Esophagus squamous epithelium (tissue), 5 donors: ENCODE measurements at places on chromosomes 5 and 9.

DNA sequence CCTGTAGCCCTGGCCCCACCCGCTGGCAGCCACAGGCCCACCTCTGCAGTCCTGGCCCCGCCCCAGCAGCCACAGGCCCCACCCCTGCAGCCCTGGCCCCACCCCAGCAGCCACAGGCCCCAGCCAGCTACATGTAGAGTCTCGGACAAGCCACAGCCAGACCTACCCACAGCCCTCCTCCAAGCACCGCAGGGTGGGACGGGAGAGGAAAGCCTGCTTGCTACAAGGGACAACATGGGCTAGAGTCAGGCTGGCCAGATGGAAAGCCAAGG, 49.5 kb upstream of the SARDH start:
- DNase-seq: no peak

- no peak for DNase-seq
These were observed 99.2 kb downstream of the MED27 start for GRCh38 chr9:131980267-131981016.

GRCh38 chr9:10235376-10235775, 377.4 kb downstream of the PTPRD start:
- DNase-seq: no peak

- no peak for DNase-seq
These were observed 37.8 kb downstream of the TLE4 start for GRCh38 chr9:79609468-79610018.

GRCh38 chr9:6715755-6716643, 41.8 kb upstream of the KDM4C start:
- DNase-seq: no peak

DNA sequence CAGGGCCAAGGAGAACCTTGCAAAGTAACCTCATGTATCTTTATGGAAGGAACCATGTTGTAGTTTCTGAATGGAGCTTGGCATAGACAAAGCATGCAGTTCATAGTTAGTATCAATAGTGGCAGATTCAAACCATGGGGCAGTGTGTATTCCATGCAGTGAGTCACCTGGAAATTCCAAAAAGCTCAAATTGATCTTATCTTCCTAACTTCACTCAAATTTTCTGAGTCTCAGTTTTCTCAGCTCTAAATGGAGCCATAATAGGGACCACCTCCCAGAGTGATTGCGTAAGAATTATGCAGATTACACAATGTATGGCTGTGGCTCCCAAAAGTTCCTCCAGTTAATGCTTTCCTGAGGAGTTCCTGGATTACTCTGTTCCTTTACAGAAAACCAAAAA, 549.9 kb upstream of the KLF4 start:
- no peak for DNase-seq

DNA sequence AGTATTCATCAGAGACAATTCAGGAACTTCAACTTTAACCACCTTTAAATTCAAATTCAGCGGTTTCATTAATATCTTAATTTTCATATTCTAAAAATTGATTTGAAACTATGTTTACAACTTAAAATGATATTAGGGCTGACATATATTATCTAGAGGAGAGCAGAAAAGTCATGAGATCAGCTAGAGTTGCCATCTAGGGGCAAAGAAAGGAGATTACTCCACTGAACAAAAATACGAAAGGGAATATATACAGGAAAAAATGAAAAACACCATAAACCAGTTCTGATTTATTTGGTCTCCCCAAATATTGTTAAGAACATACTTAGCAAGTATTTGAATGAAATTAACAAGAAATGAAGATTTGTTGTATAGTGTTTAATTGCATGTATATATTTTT, 946.3 kb downstream of the DTWD2 start:
- DNase-seq: no peak

GRCh38 chr5:88109818-88110217, 158.8 kb downstream of the TMEM161B start:
- DNase-seq: no peak

DNA sequence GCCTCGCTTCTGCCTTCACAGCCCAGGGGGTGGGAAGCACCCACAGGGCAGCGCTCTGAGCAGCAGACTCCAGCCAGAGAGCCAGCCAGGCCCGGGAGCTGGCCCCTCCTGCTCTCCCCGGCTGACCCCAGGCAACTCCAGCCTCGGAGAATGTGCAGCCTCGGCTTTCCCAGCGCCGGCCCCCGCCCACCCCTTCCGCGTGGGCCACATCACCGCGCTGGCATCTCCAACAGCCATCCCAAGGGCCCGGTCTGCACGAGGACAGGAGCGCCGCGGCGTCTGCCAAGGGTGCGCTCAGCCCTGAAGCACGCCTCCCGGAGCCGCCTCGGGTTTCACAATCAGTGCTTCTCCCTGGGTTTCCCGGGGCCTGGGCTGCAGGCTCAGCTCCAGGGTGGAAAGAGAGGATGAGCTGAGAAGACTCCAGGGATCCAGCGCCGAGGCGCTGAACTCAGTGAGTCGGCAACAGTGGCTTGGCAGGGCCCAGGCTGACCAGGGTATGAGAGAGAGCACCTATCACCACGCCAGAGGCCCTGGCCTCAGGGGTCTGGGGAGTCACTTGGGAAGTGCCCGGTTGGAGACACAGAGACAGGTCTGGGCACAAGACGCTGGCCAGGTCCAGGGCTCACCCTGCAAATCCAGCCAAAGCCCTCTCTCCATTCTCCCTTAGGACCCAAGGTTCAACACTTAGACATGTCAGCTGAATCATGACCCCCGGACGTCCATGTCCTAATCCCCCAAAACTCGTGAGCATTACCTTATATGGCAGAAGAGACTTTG, 79.6 kb downstream of the ADAMTS2 start:
- DNase-seq: no peak

DNA sequence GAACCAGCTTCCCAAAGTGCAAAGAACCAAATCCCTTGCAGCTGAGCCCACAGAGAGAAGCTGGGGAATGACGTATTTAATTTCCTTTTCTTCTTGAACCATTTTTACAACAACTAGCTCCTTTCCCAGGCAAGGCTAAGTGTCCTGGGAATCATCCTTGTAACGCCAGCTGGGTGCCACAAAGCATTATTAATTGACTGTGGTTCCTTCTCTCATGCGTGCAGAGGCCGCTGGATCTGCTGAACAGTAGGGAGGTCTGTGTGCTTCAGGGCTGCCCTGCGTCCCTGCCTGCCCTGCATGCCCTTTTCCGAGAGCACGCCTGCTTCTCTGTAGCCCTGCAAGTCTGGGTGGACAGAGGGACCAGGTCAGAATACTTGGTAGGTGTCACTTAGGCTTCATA, 124.1 kb upstream of the OTULINL start:
- DNase-seq: no peak

- DNase-seq: no peak
These were observed 533.0 kb downstream of the BNC2 start for GRCh38 chr9:16337322-16338029.

DNA sequence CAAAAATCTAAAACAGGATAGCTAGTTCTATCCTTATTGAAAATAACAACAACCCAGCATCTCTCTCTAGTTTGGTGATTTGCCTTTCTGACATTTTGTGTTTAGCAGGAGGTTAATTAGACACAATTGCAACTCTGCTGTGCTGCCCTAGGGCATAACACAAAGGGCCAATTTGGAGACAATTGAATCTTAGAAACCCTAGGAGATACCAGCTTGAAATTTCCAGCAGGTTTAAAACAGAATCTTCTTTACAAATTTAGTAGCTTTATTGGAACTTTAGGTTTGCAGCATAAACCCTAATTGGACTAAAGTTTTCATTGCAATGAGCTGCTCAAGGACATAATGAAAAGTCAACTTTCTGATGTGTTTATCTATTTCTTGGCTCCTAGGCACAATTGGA, 166.7 kb upstream of the FER start:
- no peak for DNase-seq

DNA sequence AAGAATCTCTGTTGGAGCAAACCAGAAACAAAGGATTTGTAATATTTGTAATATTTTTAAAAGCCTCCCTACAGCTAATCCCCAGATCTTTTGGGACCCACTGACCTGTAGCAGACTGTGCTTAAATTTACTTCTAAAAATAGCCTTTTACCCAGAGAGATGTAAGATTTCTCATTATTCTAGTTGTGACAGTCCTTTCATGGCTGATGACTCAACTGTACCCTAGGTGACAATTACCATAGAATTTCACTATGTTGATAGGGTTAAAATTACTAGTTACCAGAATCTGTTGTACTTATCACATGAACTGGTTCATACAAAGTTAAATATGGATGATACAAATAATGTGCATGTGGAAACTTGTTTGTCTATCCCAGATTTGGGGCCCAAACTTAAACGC, 543.9 kb upstream of the SEMA6A start:
- no peak for DNase-seq

DNA sequence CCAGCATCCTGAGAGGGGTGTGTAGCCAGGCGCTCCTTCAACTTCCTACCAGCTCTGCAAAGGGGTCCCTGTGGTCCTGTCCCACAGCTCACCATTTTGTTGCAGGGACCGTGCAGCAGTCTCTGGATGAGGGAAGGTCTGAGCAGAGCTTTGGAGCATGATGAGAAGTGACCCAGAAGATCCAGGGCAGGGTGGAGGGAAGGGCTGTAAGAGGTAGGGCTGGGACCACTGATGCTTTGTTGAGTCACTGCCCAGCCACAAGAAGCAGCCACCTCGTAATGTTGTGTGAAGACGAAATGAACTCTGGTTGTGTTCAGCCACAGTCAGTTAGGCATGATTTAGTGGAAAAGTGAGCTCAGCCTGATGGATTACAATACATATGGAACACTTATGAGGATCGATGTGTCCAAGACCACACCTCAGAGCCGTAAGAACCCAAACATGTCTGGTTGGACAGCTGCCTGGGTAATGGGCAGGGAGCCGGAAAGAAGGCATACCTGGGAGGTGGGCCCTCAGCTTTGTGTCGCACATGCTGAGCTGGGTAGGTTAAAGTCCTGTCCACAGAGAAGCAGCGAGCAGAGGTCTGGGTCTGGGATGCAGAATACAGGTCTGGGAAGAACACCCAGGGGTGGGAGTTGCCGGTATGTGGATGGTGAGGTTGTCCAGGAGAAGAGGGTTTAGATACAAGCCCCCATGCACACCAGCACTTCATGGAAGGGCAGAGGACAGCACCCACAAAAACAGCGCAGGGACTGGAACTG, 250.1 kb downstream of the GADD45G start:
- no peak for DNase-seq

DNA sequence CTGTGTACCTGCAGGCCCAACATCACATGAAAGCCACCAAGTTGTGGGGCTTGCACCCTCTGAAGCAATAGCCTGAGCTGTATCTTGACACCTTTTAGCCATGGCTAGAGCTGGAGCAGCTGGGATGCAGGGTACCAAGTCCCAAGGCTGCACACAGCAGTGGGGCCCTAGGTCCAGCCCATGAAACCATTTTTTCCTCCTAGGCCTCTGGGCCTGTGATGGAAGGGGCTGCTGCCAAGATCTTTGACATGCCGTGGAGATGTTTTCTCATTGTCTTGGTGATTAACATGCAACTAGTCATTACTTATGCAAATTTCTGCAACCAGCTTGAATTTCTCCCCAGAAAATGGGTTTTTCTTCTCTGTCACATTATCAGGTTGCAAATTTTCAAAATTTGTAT, 387.2 kb upstream of the RIOK2 start:
- DNase-seq: no peak

GRCh38 chr9:120393386-120394057, 186.4 kb downstream of the CDK5RAP2 start:
- DNase-seq: no peak

DNA sequence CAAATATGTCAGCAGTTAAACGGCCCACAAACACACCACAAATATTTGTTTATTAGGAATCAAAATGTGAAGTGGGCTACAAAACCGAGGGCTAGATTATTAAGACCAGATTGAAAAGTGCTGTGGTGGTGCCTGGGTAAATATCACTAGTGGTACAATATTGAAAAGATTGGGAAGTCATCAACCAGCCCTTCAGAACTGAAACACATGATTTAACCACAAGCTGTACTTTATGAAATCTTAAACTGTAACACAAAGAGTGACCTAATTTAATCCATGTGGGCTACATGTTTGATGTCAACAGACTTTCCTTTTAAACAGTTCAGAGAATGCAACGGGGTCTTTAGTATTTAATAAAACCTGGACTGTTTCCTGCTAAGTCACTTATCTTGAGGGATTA, 182.3 kb downstream of the SPATA31D1 start:
- no peak for DNase-seq

- DNase-seq: no peak
These were observed 45.1 kb upstream of the HAND1 start for GRCh38 chr5:154523104-154523503.
